Activated CD8-positive, alpha-beta memory T cell treated with anti-CD3 and anti-CD28 coated beads, Interleukin-2, amount 50 U/mL, for 48 hours (primary cell): ENCODE measurements at places on chromosomes 12 and 14.

- DNase-seq = no peak
Measured at GRCh38 chr14:53952533-53952932, 4.1 kb downstream of the BMP4 start.

DNA sequence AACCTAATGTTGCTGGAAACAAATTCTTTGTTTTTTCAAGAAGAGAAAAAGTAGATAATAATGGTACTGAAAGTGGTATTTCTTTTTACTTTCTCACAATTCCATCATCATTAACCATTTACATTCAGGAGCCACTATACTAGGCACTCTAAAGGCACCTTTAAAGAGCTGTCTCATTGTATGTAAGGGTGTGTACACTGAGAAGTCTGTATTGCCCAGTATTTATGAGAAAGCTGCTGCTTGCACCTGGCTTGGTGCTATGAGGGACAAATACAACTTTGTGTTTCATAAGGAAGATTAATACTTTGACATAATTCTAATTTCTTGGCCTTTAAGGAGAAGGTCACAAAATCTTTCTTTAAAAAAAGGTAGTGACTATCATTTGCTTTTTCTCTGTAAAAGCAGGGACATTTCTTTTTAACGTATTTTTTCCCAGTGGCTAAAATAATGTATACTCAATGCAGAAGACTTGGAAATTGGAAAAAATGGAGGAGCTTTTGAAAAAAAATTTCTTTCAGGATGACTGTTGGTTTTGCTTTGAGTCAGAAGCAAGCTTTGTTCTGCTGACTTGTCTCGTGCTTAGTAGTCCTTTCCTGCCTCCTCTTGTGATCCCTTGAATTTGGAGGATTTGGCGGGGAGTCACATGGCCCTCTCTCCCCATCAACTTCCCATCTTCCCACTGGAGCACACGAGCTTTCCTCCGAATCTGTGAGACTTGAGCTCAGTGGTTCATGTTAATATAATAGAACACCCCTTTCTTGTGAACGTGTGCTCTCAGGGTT lies 50.1 kb downstream of the RASSF3 start:
- no peak for DNase-seq

DNA sequence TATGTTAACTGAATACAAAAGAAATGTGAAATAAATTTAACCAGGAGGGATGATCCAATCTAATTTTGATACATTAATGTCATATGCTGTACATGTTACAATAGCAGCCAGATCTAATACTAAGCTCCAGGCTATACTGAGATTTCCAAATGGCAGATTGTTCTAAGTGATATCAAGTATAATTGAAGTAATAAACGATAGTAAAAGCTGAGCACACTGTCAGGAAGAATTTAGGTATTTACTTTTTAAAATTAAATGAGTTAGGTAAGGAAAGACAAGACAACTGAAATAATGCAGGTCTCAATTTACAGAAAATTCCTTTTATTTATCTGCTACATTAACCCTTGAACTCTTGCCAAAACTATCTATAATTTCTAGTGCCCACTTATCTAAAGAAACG lies 39.9 kb downstream of the INSM2 start:
- no peak for DNase-seq

- DNase-seq = no peak
Measured at GRCh38 chr12:47408171-47408871, 297.5 kb downstream of the RPAP3 start.

DNA sequence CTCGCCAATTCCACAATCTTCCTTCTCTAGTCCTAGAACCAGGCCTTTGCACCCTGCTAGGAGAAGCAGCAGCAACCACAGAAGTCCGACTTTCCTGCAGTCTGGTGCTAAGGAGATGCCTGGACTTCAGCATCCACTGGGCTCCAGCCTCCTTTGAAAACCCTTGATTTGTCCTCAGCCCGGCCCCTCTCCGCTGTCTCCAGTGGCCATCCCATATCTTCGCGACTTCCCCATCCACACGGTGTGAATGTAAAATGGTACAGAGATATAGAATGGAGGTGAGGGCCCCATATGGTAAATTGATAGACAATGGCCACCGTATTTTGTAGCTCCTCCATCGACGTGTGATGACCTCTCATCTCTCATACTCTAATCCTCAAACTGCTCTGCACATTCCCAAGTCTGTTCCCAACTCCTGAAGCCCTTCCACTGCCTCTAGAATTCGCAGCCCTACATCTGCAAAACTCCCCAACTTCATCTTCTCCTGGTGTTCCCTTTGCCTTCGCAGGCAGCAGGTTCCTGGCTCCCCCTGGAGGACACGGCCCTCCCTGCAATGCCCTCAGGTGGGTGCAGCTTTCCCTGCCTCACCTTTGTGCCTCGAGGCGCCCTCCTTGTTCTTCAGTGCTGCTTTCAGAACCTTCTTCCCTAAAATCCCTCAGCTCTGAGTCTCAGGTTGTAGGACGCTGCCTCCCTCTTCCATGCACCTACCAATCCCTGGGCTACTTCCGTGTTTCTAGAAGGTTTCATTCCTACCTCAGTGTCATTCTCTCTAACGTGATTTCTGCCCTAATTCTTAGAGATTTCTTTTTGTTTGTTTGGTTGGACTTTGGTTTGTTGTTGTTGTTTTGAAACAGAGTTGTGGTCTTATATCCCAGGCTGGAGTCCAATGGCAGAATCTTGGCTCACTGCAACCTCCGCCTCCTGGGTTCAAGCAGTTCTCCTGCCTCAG lies 36.7 kb downstream of the TMBIM6 start:
- DNase-seq = peak; percentile 86

DNA sequence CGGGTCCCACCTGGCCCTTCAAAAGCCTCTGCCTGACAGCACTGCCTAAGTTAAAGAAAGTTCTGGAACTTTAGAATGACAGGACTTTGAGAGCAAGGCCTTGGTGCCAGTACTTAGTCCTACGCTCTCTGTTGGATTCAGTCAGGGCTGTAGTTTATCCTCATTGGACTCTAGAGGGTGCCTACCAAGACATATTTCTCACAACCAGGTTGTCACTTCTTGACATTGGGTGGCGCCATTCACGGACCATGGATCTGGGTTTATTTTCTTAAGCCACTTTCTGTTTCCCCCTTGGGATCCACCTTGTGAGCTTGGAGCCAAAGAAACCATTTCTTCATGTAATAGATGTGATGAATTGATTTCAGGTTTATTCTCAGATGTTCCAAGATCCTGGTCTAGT lies 787.0 kb upstream of the TBX3 start:
- no peak for DNase-seq

DNA sequence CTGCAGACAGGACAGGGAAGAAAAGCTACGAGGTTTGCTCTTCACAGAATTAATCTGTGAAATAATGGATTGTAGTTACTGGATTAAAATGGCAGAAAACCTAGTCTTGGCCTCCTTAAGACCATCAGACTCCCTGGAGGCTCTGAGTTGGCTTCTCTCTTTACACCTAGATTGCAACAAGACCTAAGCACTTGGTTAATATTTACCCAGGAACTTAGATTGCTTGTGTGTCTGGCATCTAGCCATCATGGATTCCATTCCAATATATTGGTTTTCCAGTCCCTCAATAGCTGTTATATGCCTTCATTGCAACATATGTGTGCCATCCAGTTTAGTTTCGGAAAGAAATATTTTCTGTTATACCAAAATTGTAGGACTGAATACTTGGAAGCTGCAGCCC lies 1.9 kb upstream of the GTF2A1 start:
- DNase-seq = no peak

GRCh38 chr12:87272851-87273250 lies 756.4 kb downstream of the C12orf50 start:
- no peak for DNase-seq

GRCh38 chr12:26564391-26564790 lies 268.6 kb downstream of the ITPR2 start:
- DNase-seq = no peak

DNA sequence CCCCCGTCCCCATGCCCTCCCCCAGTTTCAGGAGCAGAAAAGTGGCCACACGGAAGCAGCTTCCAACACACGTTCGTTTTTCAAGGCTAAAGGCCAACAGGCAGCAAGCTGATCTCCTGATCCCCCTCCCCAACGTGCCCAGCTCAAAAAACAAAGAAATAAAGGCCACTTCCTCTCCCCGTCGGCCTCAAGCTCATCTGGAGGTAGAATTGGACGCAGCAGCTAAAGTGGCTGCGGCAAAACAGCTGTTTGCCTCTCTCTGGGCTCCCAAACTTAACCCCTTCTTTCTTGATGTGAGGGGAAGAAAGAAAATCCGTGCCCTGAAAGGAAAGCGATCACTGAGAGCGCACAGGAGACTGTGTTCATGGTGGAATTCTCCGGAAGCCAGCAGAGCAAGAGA lies 66.3 kb downstream of the SCARB1 start:
- DNase-seq = no peak

DNA sequence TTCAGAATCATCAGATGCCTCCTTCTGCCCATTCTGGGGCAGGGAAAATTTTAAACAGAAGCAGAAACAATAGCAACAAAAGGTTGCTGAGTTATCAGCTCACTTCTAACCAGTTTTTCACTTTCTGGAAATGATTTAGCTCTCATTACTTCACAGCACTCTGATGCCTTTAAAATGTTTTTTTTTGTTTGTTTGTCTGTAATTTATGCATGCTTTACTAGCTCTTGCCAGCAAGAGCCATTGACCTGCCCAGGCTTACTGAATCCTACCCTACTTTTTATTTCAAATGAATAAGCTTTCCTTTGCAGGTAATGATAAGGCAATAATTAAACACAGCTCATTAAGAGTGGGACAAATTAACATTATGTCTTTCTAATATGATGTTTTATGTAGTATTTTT lies 466.1 kb upstream of the NOVA1 start:
- DNase-seq = no peak

DNA sequence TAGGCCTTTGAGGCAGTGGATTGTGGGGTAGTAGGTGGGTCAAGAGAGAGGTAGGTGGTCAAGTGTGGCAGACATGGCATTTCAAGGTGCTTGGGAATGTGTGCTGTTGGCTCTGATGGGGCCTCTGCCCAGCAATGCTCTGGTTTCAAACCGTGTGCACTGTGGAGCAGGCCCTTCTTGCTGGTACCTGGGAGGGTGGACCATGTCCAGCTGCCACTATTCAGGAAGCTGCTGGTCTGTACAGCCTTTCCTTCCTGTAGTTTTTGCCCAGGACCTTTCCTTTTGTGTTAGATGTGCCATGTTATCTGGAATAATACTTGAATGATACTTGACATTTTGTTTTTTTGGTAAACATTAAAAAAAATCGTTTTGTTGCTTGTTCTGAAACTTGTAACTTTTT lies 14.8 kb downstream of the RIMKLB start:
- no peak for DNase-seq

GRCh38 chr12:76457010-76457409 lies 102.6 kb downstream of the OSBPL8 start:
- no peak for DNase-seq

DNA sequence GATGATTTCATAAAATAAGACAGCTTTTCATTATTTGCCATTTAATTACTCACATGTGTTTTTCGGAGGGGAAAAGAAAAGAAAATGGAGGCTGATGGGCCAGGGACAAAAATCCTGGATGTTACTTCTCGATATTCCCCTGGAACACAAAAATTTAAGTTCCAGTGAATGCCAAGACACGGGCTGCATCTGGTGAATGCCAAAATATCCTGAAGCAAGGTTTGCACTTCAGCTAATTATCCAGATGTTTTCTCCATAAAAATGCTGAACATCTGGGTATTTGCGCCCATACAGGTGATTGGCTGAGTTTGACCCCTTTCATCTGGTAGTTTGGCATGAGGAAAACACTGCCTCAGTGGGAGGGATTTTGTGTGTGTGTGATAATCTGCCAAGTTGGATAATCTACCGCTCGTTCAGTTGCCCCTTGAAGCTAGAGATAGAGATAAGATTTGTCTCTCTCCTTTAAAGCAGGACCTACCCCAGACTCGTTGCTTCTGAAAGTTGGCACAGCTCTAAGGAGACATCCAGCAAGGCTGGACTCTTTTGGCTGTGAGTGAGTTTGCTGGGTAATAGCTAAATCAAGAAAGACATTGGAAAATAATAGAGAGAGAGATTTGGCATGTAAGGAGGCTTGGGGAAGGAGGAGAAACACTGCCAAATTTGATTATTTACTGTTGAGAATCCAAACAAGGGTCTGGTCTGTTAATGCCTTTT lies 390.0 kb downstream of the EGLN3 start:
- no peak for DNase-seq

DNA sequence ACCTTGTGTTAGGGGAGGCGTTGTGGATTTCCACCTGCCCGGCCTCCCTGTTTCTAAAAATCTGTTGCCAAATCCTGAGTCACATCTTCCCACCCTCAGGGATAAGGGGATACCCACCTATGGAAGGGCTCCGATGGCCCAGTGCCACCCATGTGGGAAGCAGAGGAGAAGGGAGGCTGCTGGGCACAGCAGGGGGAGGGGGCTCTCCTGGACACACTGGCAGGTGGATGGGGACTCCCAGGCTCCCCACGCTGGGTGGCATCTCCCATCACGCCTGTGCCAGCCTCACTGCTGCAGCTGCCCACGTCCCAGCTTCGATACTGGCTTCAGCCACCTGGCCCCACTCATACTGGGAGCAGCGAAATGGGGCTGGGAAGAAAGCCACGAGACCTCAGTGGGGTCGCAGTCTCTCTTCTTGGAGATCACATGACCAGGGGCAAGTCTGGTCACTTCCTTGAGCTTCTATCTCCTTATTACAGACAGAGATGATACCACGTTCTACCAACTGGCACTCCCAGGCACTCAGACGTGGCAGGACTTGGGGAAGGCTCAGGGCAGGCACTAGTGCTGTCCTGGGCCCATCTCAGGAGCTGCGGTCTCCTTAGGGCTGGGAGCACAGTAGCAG lies 72.2 kb downstream of the PITPNM2 start:
- no peak for DNase-seq

GRCh38 chr14:67524634-67524963 lies 8.5 kb upstream of the PLEKHH1 start:
- no peak for DNase-seq

- no peak for DNase-seq
Measured at GRCh38 chr14:93788543-93789227, 400 bp upstream of the PRIMA1 start.

DNA sequence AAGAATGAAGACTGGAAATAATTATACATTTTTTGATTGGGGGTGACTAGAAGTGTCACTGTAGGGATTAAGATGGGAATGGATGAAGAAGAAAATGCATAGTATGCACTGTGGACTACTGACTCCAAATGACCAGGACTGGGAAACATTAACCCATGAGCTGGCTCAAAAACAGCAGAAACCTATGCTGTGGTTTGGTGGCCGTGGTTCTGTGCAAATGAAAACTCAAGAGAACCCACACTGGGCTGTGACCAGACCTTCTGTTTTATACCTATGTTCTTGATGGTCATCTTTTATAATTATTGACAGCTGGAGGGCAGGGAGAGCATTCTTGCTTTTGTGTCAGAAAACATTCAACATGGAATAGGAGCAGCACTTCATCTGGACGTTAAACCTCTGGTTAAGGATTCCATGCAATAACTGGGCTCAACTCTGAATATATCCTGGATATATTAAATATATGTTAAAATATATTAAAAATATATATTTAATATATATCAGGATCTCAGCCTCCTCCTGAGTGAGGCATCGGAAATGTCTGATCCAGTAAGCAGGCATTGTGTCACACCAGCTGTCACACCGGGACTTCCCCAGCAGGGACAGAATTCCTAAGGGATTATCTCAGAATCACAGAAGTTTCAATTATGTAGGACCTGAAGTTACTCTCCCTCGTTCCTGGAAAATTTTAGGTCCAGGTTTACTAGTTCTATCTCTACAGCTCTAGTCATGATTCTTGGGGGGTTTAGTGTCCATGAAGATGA lies 48.5 kb downstream of the BBS10 start:
- no peak for DNase-seq

- DNase-seq = no peak
Measured at GRCh38 chr14:22607291-22607690, 9.2 kb downstream of the ABHD4 start.
